ENCODE measurements at places on chromosomes 4 and X.

DNA sequence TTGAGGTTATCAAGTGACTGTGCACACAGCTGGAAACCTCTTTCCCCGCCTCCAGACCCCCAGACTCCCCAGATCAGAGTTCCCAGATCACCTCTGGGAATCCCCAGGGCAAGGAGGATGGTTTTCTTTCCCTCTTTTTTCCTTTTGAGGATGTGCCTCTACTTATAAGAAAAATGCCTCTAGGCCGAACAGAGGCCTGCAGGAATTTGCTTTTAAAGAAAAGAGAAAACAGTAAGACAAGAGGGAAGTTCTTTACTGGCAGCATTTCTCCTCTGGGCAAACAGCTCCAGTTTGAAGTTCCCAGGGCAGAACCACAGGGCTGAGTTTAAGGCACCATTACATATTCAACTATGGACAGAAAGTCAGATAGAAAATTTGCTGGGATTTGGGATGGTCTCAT is 837.9 kb upstream of the LCORL start:
- no peak for DNase-seq

DNA sequence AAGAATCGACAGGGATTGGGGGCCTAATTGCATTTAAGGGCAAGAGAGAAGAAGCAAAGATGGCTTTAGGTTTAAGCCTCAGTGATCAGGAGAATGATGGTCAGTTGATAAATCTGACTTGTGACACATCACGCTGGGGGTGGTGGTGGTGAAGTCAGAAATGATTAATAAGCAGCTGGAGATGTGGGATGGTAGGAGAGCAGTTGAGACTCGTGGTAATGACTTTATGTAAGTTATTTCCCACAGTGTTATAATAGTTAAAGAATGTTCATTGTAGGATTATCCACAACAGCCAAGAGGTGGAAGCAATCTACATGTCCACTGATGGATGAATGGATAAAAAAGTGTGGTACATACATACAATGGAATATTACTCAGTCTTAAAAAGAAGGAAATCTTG is 178.9 kb upstream of the GPC4 start:
- no peak for DNase-seq

DNA sequence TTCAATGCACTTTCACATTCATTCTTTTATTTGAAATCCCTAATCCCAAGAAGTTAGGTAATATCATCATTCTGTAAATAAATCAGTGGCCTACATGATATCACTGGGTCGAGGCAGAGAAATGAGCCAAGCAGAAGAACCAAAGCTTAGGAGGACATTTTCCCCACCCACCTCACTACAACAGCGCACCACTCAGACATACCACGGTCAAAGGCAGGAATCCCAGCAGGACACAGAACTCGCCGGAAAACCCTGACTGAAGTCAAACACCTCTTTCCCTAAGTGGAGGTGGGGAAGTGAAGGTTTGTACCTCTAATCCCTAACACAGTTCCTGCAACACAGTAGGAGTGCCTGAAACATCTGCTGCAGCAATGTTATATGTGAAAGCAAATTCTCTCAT is 21.5 kb downstream of the RELL1 start:
- no peak for DNase-seq

DNA sequence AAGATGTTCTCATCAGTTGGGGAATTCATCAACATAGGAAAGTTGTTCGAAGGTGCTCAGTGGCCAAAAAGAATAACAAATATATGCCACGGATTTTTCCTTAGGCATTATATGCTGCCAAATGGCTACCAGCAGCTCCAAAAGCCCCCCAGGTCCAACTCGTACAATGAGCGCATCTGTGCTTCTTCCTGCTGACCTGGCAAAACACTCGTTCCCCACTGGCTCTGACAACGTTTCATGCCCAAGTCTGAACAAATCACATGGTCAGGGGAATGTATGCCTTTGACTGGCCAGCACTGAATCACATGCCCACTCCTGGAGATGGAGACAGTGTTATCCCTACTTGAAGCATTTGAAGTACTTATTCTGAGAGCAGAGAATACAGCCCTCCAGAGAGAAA is 59.9 kb upstream of the SPP1 start:
- no peak for DNase-seq

DNA sequence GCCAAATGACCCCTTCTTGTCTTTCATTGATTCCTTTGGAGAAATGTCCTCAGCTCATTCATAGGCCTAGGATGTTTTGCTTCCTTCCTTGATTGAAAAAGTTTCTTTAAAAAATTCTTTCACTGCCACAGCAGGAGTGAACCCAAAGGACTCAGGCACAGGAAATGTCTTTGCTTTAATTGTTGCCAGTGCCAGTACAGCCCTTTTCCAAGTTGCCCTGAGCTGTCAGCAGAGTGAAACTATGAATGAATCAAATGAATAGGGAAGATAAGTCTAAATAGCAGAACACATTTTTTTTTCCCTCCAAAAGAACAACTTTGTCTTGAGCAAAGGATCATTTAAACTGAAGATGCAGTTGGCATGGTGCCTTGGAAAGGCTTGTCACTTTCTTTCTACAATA is 63.8 kb upstream of the SLC4A4 start:
- no peak for DNase-seq

DNA sequence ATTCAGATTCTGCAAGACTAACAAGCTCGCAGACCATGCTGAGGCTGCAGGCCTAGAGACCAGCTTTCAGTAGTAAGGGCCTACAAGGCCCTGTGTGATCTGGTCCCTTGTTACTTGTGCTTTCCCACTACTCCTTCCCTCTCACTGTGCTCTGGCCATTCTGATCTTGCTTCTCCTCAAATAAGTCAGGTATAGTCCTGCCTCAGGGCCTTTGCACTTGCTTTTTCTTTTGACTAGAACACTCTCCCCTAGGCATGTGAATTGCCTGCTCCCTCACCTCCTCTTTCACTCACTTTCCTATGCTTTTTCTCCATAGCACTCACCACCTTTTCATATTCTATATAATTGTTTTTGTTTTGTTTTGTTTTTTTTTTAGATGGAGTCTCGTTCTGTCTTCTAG is 22.2 kb downstream of the AKAP14 start:
- DNase-seq, result no peak

DNA sequence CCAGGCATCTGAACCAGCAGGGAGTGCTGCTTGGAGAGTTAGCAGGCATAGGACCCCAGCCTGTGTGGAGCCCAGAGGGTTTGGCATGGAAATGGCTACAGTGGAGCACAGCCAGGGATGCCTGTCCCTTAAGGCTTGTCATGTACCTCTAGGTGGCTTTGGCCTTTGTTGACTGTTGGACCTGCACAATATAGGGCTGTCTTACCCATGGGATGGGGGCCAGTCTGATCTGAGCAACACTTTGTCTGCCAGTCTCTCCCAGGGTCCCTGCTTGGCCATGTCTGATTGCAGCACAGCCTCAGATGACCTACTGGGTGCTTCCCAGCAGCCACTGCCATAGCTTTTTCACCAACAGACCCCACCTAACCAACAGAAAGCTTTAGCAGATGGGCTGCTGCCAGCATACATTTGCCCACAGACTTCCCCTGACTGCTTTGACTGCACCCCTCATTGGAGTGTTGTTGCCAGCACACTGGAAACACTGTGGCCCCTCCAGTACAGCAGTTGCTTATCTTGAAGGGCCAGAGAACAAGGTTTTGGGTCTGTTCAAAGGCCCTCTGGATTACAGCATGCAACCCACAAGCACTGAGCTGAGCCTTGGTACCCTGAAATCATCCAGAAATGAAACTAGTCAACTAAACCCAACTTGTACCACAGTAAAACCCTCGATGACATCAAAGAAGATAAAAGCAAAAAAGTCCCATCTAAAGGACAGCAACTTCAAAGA is 22.1 kb downstream of the ANAPC10 start:
- DNase-seq, result no peak

- no peak for DNase-seq
Measured at GRCh38 chrX:11265352-11265751, 27.9 kb upstream of the AMELX start.

GRCh38 chrX:18920079-18920478 is 63.8 kb downstream of the PHKA2 start:
- no peak for DNase-seq

DNA sequence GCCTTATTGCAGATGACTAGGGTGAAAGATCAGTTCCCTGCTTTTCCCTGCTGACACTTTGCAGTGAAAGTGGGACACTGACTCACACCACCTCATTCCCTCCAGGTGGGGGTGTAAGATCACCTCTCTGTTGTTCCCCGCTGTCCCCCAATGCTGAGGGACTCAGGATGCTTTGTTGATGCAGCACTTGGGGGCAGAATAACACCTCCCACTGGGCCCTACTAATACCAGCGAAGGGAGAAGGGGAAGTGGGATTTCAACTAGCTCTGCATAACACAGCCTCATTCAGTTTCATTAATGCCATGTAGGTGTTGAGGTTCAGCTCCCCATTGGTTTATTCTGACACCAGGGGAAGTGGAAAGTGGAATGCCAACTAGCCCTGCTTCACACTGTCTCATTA is 43.6 kb upstream of the IL1RAPL2 start:
- DNase-seq, result no peak

DNA sequence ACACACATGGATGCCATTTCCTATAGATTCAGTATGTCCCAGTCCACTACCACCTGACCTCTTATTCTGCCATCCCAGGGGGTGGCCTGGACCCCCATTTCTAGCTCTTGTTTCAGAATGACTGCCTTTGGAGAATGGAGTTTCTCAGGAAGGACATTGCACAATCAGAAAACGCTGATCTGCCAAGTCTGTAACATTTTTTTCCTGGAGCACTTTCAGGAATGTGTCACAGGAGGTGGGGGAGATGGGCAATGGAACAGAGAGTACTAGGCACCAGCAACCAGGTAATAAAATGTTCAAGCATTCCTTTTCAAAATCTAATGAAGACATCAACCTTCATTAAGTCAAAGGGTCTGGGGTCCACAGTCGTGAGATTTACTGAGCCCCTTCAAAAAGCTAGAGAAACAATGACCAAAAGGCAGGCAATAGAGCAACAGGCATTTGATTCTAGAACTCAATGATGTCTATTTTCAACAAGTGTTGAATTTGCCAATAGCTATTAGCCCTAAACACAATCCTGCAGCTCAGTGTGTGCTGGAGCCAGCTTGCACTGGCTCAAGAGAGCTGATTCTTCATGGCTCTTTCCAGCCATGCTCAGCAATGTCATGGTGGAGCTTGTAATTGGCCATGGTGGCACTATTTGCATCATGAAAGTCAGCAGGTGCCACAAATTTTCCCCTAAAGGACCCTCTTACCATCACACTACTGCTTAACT is 87.1 kb downstream of the KDR start:
- DNase-seq, result no peak

GRCh38 chr4:175657571-175657970 is 154.5 kb downstream of the GPM6A start:
- no peak for DNase-seq

- DNase-seq, result no peak
Measured at GRCh38 chrX:50813843-50814661, at the start of gene SHROOM4. TSS of gene SHROOM4 (minus strand) at chrX:50814194. CDS start at chrX:50814018, 176 bp downstream.

DNA sequence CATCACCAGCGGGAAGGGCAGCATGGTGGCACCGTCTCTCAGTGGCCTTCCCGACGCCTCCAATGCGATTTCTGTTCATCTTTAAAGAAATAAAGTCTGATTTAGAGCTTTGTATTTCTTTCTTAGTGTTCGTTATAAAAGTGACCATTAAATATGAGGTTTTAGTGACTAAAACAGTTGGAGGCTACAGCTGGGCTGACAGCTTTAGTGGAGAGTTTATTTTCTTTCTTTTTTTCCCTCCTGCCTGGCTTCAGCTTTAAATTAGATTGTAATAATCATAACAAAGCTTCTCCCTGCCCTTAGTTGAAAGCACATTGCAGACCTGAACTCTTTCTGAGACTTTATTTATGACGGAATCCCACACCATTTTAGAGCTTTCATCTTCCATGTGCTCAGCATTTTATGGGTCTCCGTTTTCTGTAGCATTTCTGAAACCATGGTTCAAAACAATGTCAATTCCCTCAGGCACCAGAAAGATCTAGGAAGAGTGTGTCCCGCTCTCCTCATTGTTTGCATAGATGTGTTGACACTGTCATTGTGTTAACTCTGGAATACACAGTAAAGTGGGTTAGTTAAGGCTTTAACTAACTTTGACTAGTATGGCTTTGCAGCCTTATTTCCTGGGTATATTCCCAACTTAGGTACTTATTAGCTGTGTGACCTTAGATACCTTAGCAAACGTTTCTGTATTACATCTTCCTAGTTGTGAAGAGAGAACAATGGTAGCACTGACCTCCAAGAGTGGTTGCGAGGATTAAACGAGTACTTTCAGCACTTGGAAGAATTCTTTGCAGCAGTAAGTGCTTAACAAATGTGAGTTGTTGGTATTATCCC is 97.4 kb upstream of the PGRMC2 start:
- DNase-seq, result no peak

DNA sequence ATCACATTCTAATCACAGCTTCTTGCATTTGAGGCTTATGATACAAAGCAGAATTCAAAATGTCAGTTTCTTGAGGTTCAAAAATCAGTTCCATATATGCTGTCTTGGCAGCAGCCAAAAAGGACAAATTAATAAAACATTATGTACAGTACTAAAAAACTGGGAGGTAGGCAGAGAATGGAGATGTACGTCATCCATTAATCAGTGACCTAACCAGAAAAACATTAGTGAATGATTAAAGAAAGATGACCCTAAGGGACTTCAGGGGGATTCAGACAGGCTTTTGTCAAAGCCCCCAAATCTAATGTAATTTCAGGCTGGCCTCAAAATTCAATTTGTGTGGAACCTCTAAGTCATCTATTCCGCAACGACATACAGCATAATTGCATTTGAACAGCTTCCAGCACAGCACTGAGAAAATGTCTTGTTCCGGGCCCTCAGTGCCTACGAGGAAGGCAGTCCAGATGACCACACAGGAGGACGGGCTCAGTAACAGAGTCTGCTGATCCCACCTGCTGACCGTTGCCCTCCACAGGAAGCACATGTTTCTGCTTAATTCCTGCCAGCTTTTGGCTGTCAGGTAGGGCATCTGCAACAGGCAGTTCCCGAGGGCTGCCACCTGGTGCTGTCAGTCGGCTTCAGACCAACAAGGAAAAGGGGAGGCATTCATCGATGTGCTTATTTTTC is 83.8 kb upstream of the HHIP start:
- no peak for DNase-seq

- DNase-seq, result peak; percentile 25
Measured at GRCh38 chr4:18025288-18025687, 3.7 kb upstream of the LCORL start.

DNA sequence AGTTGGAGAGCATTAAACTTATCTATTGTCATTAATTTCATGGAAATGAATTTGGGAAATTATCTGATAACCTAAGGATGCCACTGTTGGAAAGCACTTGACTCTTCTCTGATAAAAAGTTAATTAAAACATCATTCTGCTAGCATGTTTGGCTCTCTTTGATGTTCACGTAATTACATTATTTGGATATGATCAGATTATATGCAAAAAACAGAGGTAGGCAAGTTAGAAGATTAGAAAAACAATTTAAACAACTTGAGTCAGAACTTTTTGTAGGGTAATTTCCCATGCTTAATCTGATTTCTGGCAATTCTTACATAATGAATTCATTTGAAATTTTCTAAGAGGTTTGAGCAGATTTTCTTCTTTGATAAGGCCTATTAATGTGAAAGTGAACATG is 882.9 kb downstream of the TRAM1L1 start:
- DNase-seq, result no peak

Data from activated CD4-positive, alpha-beta T cell treated with anti-CD3 and anti-CD28 coated beads, Interleukin-2, amount 50 U/mL, for 16 hours (primary cell).